Fibroblast of lung (primary cell): ENCODE measurements at places on chromosomes 6 and 20. TPM values are rescaled to one million over a fixed set of nuclear protein-coding genes. Genes with fewer than 3 reads are reported as not detected.

DNA sequence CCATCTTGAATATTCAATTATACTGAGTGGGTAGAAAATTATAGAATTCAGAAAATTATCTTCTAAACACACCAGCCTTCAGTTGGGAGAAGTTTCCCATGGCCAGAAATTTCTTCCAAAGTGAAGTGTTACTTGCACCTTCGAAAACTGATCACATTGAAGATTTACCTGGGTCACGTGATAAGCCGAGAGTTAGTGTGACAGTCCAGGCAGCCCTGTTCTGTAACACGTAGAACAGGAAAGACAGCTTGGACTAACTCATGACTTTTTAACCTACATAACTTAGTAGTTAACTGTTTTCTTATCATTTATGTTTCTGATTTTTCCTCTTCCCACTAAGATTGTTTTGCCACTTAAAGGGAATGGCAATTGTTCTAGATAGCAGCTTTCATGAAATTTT, 118.3 kb upstream of the MTHFD1L start:
- no peak for DNase-seq

GRCh38 chr6:73030257-73030656, 195.0 kb downstream of the KHDC1L start:
- no peak for DNase-seq

The LRRN4 gene
- 0.07 TPM in 1 of 2 replicates, not detected in the other for polyA plus RNA-seq

The SIRPA gene
- 26.6 and 50.5 TPM in 2 replicates for polyA plus RNA-seq

GRCh38 chr6:169556758-169557548, 144.9 kb downstream of the WDR27 start:
- no peak for DNase-seq

GRCh38 chr6:25186919-25187318, 92.3 kb upstream of the CARMIL1 start:
- no peak for DNase-seq

- DNase-seq: peak; percentile 55
These were observed 26.1 kb upstream of the NKAIN2 start for GRCh38 chr6:123777563-123777962.
